D721Med (cell line): ENCODE measurements at places on chromosomes 1 and 21.

GRCh38 chr1:95168761-95169351, 51.7 kb downstream of the TLCD4 start:
- DNase-seq = no peak

- no peak for DNase-seq
Observed at GRCh38 chr1:10969267-10969970, 43.0 kb upstream of the TARDBP start.

GRCh38 chr1:246413430-246413829, 93.6 kb downstream of the SMYD3 start:
- no peak for DNase-seq

DNA sequence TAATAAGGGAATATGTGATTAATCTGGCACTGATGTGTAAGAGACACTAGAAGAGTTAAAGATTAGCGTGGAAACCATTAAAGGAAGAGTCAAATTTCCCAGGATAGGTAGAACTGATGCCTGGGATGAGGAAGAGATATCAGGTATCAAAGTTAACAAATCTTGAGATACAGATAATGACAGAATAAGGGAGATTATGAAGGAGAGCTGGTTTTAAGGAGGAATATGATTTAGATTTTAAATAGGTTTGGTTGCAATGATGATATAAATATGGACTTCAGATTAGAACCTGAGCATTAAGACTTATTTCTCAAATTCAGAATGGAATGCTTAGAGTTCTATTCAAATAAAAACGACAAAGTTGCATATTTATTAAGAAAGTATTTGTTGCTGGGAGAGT, 26.2 kb downstream of the MAGI3 start:
- DNase-seq = no peak

DNA sequence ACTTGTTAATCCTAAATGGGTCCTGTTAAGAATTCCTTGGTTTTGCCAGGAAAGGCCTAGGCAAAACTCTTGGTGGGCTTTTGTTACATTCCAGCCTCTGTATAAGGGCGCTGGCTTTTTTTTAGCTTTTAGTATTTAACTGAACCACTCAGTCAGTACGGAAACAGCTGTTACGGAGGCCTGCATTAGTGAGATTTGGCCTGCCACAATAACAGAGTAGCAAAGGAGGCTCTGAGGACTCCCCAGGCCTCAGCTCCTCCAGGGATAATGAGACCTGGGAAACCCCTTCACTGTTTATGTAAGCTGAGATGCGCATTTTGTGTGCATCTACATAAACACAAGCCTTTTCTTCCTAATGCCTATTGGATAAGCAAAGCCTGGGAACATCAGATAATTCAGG, 210.2 kb downstream of the APP start:
- DNase-seq = no peak

- no peak for DNase-seq
Observed at GRCh38 chr1:144551107-144551542, 41.6 kb upstream of the PPIAL4F start.
